ENCODE measurements at places on chromosomes 3 and 15.

DNA sequence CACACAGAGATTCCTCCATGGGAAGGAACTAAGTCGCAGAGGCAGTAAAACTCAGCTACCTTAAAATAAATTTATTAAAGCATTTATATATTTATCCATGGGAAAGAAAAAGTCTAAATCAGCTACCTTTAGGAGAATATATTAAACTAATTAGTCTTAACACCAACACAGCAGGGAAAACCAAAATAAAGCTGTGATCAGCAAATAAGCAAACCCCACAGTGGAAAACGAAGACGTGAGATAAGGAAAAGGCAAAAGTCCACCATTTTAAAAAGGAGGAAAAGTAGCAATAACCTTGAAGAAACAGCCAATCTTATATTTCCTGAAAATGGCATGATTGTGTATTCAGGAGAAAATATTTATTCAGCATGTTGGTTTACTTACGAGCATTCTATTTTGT lies 473.0 kb upstream of the ROBO2 start:
- no peak for DNase-seq

- no peak for DNase-seq
Measured at GRCh38 chr15:95291898-95292472, 1038.5 kb upstream of the NR2F2 start.

- DNase-seq, result no peak
Measured at GRCh38 chr3:13241621-13242363, 168.6 kb upstream of the IQSEC1 start.

DNA sequence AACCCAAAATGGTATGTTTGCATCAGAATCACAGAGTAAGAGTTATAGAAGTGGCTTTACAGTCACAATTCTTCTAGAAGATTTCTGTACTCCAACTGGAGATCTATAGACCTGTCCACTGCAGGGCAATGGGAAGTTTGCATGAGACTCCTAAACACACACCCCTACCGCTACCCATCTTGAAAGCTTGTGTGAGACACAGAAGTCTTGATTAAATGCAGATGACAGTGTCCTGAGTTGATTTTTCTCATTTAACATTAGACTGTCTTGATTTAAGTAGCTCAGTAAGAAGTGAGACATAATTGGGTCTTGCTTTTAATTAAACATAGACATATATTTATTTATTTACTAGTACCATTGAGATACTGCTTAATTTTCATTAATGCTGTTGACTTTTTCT lies 54.4 kb downstream of the CD47 start:
- DNase-seq, result no peak

GRCh38 chr3:119626196-119626595 lies 28.5 kb downstream of the PLA1A start:
- no peak for DNase-seq

DNA sequence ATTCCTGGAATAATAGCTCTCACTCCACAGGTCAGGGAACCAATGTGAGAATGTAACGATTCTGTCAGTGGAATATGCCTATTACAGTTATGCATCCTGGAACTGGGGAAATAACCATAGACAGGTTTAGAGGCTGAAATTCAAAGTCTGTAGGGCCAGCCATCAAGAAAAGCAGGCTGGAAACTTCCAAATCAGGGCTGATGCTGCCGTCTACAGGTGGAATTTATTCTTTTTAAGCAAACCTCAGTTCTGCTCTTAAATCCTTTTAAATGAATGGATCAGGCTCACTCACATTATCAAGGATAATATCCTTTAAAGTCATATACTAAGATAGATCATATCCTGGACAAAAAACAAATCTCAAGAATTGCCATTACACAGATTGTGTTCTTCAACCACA lies 699.8 kb downstream of the NR2F2 start:
- no peak for DNase-seq

- peak; percentile 71 for DNase-seq
Measured at GRCh38 chr3:194344012-194344411, 7.1 kb downstream of the CPN2 start.

DNA sequence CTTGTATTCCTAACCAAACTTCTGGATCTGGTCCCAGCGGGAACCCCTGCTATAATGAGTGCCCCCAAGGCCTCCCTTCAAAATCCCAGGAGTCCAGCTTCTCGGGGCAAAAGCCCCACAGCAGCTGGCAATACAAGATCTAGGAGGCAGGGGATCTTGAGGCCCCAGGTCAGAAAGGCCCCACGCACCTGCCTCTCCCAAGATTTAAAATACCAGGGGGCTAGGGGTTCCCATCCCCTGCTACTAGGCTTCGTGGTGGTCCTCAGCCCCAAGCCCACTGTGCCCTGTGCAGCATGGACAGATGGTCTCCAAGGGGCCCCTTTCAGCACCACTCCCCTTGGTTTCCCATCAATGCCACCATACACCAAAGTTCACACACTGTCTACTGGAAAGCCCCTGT lies 15.8 kb upstream of the CYP11A1 start:
- no peak for DNase-seq

DNA sequence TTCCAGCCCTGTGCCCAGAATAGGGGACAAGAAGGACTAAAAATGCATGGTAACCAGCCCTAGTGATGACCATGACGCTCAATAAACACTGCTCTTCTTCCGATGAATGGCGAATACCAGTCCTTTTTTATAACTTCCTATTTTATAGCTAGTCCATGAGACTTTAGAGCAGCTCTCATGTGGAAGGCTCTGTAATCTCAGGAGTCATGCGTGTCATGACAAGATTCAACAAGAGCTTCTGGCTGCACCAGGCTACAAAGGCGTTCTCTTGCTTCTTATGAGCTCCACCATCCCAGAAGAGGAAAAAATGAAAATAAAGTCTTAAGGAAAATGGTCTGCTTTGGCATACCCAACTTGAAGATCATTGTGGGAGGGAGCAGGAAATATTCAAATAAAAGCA lies 141.0 kb downstream of the TMCO5A start:
- no peak for DNase-seq

- DNase-seq, result no peak
Measured at GRCh38 chr3:111971533-111972130, 7.2 kb upstream of the ABHD10 start.

DNA sequence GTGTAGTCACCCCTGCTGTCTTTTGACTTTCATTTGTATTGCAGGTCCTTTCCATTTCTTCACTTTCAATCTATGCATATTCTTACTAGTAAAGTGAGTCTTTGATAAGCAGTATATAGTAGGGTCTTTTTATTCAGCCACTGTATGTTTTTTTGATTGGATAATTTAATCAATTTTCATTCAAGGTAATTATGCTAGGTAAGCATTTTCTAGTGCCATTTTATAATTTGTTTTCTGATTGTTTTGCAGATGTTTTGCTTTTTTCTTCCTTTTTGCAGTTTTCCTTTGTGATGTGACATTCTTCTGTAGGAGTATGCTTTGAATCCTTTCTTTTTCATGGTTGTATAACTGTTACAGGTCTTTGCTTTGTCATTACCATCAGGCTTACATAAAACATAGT lies 504.3 kb upstream of the GBE1 start:
- no peak for DNase-seq

DNA sequence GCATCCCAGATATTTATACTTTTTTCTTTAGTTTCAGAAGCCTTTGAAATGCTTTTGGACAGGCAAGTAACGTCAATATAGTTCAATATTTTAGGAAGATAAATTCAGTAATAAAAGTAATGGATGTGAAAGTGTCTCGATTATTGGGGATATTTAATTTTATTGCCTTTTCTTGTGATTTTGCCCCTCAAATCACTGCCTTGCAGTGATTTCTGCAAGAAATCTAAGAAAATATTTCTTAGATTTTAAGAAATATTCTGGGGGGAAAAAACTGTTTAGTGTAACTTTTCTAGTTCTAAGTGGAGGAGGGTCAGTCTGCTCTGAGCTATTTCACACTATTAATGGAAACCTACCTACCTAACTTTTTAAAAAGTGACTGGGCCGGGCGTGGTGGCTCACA lies 33.6 kb downstream of the MGA start:
- no peak for DNase-seq

DNA sequence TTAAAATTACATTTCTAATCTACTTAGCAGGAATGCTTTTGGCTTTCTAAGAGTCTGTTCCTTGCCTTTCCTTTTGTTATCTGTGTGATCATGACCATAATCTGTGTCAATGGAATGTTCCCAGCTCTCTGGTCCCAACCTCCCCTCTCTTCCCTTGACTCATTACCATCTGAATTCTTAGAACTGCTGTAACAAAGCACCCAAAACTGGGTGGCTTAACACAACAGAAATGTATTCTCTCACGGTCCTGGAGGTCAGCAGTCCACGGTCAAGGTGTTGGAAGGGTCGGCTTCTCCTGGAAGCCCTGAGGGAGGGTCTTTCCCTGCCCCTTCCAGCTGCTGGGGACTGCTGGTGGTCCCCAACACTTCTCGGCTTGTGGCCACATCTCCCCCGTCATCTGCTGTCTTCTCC lies 81.1 kb downstream of the LRRK1 start:
- DNase-seq, result no peak

DNA sequence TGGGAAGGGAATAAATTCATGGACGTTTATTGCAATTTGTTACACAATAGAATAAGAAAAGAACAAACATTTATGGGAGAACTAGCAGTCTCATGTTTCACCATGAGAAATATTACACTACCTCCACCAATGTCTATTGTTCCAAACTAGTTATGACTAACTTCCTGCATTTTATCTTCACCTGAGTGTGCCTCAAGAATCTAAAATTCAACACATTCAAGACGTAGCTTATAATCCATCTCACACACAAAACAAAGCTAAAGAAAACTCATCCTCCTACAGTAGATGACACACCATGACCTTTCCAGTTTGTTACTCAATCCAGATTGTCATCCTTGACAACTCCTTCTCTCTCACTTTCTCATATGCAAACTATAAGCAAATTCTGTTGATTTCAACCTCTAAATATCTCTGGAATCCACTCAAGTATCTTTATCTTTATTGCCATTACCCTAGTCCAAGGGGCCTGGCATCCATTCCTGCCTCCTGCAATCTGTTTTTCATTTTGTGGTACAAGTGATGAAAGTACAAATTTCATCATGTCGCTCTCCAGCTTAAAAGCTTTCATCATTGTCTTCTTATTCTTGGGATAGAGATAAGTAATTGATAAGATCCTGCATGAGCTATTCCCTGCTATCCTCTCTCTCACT lies 229.9 kb downstream of the NR2F2 start:
- no peak for DNase-seq

DNA sequence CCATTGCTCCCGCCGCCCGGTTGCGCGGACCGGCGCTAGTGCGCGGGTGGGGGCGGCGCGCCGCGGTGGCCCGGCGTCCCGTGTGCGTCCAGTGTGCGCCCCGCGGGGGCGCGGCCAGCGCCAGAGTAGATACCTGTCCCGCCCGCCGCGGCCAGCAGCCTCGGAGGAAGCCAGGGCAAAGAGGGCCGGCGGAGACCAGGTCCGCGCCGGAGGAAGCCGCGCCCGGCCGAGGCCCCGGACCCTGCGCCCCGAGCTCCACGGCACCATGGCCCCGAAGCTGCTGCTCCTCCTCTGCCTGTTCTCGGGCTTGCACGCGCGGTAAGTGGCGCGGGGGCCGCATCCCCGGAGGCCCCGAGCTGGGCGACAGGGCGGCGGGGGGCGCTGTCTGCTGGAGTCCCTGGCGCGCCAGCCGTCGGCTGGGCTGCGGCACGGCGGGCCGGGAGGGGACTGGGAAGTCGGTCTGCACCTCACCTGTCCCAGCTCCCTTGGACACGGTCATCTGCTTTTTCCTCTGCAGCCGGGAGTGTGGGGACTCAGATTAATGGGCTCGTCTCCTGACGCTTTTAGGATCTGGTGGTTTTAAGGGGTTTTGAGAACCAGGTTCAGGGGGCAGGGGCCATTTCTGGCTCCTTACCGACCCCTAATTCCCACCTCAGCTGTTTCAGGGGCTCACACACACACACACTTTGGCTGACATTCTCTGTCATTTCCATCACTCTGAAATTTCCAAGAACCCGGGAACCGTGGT lies 464 bp downstream of the GABRG3 start:
- DNase-seq, result no peak

- no peak for DNase-seq
Measured at GRCh38 chr3:70992562-70993204, 590.8 kb downstream of the FOXP1 start.

- DNase-seq, result no peak
Measured at GRCh38 chr3:193929373-193929772, 206.6 kb upstream of the HES1 start.

DNA sequence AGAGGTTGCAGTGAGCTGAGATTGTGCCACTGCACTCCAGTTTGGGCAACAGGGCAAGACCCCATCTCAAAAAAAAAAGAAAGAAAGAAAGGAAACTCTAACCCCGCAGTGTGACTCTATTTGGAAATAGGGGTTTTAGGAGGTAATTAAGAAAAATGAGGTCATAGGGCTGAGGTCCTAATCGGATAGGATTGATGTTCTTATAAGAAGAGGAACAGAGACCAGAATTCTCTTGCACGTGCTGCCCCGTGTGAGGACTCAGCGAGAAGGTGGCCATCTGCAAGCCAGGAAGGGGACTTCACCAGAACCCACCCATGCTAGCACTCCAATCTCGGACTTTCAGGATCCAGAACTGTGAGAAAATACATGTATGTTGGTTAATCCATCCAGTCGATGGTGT lies 25.8 kb downstream of the KLHL6 start:
- DNase-seq, result no peak

DNA sequence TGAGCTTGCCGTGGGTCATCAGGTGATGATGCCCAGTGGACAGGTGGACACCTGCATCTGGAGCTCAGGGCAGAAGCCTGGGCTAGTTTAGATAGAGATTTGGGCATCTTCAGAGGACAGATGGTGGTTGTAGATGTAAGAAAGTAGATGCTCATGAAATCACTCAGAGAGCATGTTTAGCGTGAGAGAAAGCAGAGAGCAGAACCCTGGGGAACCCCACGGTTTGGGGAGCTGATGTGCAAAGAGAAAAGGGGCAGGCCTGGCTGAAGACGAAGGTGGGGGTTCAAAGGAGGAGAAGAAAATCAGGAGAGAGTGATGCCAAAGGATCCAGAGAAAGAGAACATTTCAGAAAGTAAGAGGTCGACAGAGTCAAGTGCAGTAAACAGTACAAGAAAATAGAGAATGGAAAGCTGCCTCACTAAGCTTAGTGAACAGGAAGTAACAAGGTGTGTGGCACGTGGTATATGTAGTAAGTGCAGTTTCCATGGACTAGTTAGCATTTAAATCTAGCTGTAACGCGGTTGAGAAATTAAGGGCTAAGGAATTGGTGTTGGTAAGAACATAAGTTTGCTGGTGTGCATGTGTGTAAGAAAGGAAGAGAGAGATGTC lies 13.5 kb downstream of the TIGIT start:
- DNase-seq, result no peak

- DNase-seq, result no peak
Measured at GRCh38 chr3:194468086-194468485, 18.7 kb downstream of the ATP13A3 start.

DNA sequence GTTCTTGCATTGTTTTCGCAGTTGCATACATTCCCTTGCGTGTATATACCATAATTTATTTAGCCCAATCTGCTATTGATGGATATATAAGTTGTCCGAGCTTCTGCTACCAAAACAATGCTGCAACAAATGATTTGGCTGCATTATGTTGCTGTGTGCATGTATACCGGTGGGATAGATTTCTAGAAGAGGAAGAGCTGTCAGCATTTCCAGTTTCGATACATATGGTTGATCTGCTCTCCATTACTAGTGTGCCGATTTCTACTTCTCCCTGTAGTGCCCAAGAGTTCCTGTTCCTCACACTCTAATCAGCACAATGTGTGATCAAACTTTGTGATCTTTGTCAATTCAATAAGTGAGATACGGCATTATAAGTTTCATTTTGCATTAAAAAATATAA lies 92.8 kb upstream of the NMNAT3 start:
- DNase-seq, result no peak

- DNase-seq, result no peak
Measured at GRCh38 chr15:50168783-50169411, 13.1 kb upstream of the SLC27A2 start.

Data from stimulated activated CD4-positive, alpha-beta T cell treated with anti-CD3 and anti-CD28 coated beads, Interleukin-1b, Interleukin-23, amount 100 ng/mL, for 1 hour (primary cell).